ENCODE measurements at places on chromosomes 3 and 15.

- DNase-seq, result no peak
Measured at GRCh38 chr15:89305395-89305794, 29.2 kb downstream of the POLG start.

GRCh38 chr3:156171281-156172267 is 51.2 kb downstream of the KCNAB1 start:
- DNase-seq, result no peak

GRCh38 chr3:72515281-72515680 is 333.0 kb downstream of the SHQ1 start:
- DNase-seq, result no peak

DNA sequence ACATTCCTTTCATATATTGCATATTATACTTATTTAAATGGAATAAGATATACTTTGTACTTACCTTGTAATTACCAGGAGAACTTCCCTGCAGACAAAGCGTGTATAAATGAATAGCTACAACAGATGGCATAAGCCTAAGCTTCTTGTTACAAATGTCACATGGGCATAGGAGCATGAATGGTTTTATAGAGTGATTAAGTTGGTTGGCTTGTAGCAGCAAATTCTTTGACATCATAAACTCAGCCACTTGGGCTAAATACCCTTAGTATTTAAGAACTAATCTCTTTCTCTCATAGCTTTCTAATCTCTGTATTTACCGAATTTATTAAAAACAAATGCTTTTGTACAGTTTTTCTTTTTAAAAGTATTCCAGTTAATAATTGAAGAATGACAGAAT is at the start of gene UBAP1L:
Gene UBAP1L, minus strand, starts transcription at position 115 of the 400 bp plus-strand sequence. CDS start 8,985 bp downstream, outside the sequence.
- no peak for DNase-seq

DNA sequence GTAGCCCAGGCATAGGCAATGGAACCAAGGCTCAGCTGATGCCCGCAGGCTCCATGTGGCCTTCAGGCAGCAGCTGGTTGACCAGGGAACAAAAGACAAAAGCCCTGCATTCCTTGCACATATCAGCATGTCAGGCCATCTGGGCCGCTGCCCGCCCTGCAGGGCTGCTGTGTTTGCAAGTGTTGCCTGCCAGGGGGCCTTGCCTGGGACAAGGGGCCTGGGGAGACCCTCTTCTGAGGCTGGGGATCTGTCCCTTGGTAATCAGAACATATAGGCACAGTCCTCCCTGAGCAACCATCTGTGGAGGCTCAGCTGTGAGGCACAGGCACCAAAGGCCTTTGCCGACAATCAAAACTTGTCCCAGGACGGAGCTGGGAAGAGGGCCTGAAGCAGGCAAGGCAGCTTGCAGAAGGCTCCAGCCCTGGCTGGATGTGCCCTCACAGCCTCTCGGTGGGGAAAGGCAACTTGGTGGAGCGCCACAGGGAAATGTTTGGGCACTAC is 138.2 kb downstream of the TPRA1 start:
- no peak for DNase-seq

DNA sequence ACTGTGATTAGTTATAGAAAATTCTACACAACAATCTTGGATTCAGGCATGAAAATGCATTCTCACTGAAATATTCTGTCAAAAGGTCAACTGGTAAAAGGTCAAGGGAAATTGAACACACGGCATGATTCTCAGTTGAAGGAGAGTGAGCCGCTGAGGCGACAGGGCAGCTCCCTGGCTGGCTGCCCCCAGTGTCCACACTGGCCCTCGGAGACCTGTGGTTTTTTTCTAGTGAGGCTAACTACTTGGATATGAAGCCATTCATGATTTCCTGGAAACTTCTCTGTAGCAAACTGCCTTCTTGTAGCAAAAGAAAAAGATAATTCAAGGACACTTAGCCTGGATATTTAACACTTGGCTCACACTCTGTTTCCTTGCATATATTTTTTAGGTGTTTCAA is 37.2 kb downstream of the AADACL2 start:
- no peak for DNase-seq

GRCh38 chr15:89016549-89017041 is 71.7 kb upstream of the ABHD2 start:
- DNase-seq, result peak; percentile 60

- peak; percentile 80 for DNase-seq
Measured at GRCh38 chr15:90869601-90870353, 1.4 kb downstream of the FURIN start.

DNA sequence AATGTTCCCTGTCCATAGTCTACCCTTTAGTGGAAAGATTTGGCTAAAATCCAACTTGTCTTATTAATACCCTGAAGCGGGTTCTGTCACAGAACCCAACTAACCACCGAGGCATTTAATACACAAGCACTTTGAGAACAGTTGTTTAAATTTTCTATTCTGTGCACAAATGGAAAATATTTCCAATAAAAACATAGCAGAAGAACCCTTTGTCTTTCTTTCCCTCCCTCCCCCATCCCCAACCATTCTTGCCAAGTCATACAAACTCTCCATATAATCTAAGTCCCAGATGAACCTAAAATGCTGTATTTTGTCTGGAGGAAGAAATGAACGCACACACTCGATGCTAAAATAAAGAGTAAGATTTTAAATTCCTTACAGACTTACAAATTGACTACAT is 126.9 kb upstream of the STRIT1 start:
- no peak for DNase-seq

GRCh38 chr3:140441006-140441405 is 236.9 kb upstream of the TRIM42 start:
- DNase-seq, result peak; percentile 60

GRCh38 chr3:184289426-184289938 is 9.6 kb upstream of the PSMD2 start:
- peak; percentile 68 for DNase-seq

GRCh38 chr15:50871832-50872231 is 36.7 kb upstream of the AP4E1 start:
- DNase-seq, result no peak

GRCh38 chr3:69697381-69697780 is 41.9 kb upstream of the MITF start:
- no peak for DNase-seq

- DNase-seq, result no peak
Measured at GRCh38 chr3:123779655-123780231, 104.4 kb downstream of the MYLK start.

DNA sequence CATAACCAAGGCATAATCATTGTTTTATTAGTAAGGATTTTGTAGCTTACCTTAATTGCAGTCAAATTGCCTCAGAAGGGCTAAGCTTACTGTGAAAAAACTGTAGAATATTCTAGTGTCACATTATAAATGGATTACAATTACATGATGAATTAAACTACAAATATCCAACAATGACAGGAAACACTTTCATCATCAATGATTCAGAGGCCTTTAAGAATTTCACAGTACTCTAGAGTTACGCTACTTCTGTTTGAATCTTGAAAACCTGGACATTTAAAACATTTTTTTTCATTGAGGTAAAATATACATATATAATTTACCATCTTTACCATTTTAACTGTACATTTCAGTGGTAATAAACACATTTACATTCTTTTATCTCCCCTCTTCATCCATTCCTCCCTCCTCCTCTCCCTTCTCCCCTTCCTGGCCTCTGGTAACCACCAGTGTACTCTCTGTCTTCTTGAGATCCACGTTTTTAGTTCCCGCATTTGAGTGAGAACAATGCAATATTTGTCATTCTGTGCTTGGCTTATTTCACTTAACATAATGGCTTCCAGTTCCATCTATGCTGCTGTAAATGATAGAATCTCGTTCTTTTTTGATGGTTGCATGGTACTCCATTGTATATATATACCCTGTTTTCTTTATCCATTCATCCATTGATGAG is 54.7 kb downstream of the GJD2 start:
- DNase-seq, result no peak

GRCh38 chr3:63343674-63344073 is 65.6 kb downstream of the SYNPR start:
- DNase-seq, result peak; percentile 72

GRCh38 chr15:78437107-78437761 is 782 bp upstream of the IREB2 start:
- peak; percentile 44 for DNase-seq

- DNase-seq, result no peak
Measured at GRCh38 chr3:111238885-111239284, 167.3 kb downstream of the NECTIN3 start.

- DNase-seq, result no peak
Measured at GRCh38 chr15:64251121-64251520, 88.3 kb upstream of the PPIB start.

DNA sequence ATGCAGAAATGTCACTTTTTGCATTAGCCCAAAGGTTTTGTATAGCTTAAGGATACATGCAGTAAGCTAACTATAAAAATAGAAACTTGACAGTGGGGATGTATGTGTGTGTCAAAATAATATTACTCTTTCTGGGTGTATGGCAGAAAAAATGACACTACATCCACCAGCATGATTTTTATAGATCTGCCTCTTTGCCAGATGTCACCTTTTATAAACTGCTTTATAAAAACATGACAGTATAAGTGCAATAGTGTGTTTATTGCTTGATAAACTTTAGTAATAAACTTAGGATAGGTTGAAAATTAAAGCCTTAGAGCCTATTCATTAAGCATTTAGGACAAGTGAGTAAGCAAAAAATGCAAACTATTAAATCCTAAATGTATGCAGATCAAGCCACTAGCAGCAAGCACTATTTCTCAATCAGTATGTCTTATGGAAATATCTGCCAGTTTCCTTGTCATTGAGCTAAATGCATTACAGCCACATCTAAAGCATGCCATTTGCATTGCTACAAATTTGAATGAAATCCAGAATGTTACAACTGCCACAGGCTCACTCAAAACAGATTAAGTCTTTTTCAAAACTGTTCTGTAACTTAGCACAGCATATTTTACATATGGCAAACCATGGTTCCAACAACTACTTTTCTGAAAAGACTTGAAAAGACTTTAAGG is 935.0 kb downstream of the FHIT start:
- no peak for DNase-seq

DNA sequence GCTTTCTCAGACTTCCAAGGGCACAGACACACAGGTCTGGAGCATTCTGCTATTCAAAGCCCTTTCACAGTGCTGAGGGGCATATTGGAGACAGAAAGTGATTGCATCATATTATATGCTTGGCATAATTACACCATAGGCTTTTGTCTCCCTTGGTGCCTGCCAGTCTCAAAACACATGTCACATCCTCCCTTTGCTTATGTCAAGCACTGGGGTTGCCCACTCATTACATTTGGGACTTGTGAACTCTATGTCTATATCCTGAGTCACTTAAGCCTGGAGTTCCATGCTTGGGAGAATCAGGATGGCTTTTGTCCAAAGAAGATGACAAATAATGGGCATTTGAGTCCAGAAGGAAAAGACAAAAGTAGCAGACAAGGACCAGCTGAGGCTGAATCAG is 12.3 kb upstream of the PDZRN3 start:
- no peak for DNase-seq

DNA sequence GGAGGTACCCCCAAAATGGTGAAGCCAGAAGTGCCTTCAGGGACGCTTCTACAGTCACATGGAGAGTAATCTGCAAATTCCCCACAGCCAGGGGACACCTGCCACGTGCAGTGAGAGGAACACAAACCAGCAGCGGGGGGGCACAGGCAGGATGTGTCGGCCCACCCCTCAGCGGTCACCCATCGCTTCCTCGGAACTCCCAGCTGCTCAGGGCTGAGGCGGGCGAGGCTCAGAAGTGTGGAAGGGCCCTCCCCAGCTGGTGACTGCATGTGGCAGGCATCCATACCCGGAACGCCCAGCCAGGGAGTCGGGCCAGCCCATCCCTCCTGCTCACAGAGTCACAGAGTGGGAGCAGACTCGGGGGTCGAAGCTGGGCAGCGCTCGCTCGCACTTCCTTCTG is 63.7 kb downstream of the SLC12A8 start:
- no peak for DNase-seq

DNA sequence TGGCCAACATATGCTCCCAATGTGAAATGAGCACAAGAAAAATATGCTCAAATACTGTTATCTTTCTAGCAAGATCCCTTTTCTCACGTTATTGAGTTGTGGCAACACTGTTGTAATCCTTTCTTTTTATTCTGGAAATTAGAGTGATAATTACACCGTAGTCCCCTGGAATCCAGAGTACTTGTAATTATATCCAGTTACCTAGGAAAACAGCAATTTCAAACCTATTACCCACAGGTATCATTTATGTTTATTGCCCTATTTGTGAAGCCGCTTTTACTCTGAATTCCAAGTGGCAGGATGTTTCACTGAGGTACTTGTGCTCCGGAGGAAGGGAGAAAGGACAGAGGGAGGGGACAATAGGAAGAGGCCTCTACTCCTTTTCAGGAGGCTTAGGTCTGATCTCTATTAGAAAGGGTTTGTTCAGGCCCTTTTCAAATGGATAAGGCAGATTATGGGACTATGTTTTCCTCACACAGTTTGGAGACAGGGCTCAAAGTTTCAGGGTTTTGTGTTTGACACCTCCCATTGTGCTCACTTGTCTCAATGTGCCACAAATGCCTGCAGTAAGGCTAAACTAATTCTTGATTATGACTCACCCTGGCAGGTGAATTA is 646.6 kb downstream of the TUSC7 start:
- no peak for DNase-seq

DNA sequence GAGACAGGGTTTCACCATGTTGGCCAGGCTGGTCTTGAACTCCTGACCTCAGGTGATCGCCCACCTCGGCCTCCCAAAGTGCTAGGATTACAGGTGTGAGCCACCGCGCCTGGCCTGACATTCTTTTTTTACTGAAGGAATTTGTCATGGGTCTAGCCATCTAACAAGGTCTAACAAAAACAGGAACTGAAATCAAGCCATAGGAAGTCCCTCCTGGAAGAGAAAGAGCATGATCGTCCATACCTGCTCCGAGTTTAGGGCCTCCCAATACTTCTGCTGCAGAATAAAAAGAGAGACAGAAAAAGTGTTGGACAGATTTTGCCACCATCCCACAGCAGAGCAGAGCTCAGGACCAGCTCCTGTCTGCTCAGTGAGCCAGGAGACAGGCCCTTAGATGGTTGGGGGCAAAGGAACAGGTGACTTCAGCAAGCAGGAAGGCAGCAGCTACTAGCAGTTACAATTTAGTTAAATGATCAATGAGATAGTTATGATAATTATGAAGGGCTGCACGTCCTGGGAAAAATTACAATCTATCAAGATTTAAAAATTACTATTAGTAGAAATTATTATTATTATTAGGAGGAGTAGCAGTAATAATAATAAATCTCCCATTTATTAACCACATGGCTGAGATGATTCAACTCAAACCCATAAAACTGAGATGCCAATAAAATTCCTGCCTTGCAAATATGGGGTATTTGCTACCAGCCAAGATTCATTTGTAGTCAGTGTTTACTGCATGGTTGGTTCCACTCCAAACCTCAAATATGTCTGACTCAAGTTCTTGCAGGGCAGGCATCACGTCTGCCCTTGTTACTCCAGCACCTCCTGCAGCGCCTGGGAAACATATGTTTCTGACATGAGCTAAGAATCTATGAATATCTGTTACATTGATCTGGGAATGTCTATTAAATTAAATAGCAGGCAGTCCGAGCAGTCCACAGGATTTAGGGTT is 40.1 kb downstream of the TMEM44 start:
- DNase-seq, result peak; percentile 95

GRCh38 chr3:43909149-43909548 is 218.4 kb downstream of the ABHD5 start:
- DNase-seq, result no peak

GRCh38 chr15:80629355-80629754 is 65.8 kb upstream of the ABHD17C start:
- DNase-seq, result no peak
